Liver (tissue), 10 donors: ENCODE measurements at places on chromosomes 2 and 18.

GRCh38 chr18:70415823-70416488 is 127.1 kb downstream of the SOCS6 start:
- no peak for DNase-seq

GRCh38 chr2:46179037-46179621 is 118.1 kb upstream of the EPAS1 start:
- no peak for DNase-seq

GRCh38 chr2:209913786-209914345 is 88.6 kb upstream of the RPE start:
- DNase-seq, result no peak

DNA sequence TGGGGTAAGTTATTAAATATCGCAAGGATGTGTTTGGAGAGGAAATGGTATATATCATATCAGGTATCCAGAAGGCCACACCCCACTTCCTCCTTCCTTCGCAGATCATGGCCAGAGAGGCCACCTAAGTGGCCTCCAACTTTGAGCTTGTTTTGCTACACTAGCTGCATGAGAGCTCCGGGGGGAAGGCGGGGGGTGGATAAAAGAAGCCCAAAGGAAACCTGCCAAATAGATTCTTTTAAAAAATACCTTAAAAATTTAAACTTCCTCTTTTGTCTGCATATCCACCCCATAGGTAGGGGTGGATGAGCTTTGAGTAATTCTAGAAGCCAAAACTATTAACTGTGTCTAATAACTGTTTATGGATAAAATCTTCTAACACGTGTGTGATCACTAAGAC is 5.7 kb upstream of the TTR start:
- DNase-seq, result no peak

- no peak for DNase-seq
Measured at GRCh38 chr2:64405581-64406406, 48.2 kb upstream of the LGALSL start.

- no peak for DNase-seq
Measured at GRCh38 chr2:10382354-10383061, 65.6 kb downstream of the ODC1 start.

GRCh38 chr2:113127646-113128570 is 510 bp downstream of the IL1RN start:
- no peak for DNase-seq

DNA sequence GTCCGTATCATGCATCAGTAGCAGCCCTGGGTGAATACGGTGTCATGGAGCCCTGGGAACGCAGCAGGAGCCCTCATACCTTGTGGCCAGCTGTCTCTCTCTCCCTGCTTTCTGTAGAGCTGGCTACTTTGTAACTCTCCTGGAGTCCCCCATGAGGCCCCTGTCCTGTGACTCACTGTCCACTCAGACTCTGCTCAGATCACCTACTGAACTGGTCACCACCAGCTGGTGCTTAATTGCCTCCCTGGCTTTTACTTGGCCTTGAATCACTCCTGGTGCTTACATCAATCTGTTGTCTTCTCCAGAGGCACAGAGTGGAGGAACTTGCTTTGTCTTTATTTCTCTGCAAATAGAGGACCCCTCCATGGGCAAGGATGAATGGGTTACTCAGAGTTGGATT is 172.7 kb downstream of the HRH4 start:
- no peak for DNase-seq

DNA sequence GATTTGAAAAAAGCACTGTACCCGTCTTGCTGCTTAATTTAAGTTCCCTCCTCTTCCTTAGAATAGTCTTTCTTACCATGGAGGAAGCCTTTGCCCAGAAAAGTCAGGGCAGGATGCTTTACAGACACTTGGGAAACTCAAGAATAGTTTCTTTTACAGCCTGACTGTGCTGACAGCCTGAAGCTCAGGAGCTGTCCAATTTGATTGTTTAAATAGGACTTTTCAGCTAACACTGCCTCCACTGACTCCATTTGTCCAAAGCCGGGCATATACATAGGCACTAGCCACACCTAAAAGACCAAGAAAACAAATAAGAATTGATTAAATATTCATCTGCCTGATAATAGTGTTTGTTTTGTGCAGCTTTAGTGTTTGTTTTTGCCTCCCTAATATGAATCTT is 110.9 kb upstream of the L3MBTL4 start:
- DNase-seq, result no peak

- DNase-seq, result no peak
Measured at GRCh38 chr18:45765796-45766195, 41.8 kb downstream of the SLC14A1 start.

- DNase-seq, result peak; percentile 82
Measured at GRCh38 chr2:68362069-68362468, 3.0 kb upstream of the PLEK start.

- DNase-seq, result no peak
Measured at GRCh38 chr18:9861157-9861556, 24.6 kb upstream of the TXNDC2 start.

DNA sequence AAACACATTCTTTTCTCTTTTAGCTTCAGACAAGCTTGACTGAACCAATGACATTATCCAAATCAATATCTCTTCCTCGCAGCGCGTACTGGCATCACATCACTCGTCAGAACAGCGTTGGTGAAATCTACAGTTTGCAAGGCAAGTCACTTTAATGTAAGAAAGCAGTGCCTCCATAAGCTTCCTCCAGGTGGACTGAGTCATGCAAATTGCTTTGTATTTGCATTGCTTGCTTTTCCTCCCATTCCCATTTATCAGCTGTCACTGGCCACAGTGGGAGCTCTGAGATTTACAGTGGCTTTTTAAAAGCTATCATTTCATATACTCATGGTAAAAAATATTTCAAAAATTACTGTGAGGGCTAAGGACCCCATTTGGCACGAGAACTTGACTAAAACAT is 189.9 kb downstream of the CD226 start:
- no peak for DNase-seq

DNA sequence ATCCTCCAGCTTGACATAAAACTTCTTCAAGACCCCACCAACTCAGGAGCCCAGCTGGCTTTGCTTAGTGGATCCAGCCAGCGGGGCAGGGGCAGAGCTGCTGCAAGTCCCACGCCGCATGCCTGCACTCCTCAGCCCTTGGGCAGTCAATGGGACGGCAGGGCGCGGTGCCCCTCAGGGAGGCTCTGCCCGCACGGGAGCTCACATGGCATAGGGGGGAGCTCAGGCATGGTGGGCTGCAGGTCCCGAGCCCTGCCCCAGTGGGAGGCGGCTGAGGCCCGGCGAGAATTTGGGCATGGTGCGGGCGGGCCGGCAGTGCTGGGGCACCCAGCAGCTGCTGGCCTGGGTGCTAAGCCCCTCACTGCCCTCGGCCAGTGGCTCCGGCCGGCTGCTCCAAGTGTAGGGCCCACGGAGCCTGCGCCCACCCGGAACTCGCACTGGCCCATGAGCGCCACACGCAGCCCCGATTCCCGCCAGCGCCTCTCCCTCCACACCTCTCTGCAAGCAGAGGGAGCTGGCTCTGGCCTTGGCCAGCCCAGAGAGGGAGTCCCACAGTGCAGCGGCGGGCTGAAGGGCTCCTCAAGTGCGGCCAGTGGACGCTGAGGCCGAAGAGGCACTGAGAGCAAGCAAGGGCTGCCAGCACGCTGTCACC is 27.2 kb downstream of the IDH1 start:
- DNase-seq, result no peak

- DNase-seq, result no peak
Measured at GRCh38 chr2:118693287-118693822, 154.1 kb downstream of the EN1 start.

GRCh38 chr2:181904022-181904632 is 12.6 kb downstream of the ITPRID2 start:
- no peak for DNase-seq

- no peak for DNase-seq
Measured at GRCh38 chr18:13320096-13320495, 101.5 kb downstream of the LDLRAD4 start.

GRCh38 chr2:26523750-26524149 is 45.8 kb upstream of the OTOF start:
- no peak for DNase-seq

DNA sequence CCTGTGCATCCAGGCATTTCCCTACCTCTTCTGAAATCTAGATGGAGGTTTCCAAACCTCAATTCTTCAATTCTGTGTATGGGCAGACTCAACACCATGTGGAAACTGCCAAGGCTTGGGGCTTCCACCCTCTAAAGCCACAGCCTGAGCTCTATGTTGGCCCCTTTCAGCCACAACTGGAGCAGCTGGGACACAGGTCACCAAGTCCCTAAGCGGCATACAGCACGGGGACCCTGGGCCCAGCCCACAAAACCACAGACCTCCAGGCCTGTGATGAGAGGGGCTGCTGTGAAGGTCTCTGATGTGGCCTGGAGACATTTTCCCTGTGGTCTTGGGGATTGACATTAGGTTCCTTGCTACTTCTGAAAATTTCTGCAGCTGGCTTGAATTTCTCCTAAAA is 255.4 kb downstream of the TDRD15 start:
- DNase-seq, result no peak

- no peak for DNase-seq
Measured at GRCh38 chr2:28809927-28810326, 707 bp upstream of the SPDYA start.

GRCh38 chr2:230751062-230751461 is 38.4 kb downstream of the CAB39 start:
- no peak for DNase-seq

GRCh38 chr2:10557506-10558265 is 109.6 kb upstream of the ODC1 start:
- no peak for DNase-seq

DNA sequence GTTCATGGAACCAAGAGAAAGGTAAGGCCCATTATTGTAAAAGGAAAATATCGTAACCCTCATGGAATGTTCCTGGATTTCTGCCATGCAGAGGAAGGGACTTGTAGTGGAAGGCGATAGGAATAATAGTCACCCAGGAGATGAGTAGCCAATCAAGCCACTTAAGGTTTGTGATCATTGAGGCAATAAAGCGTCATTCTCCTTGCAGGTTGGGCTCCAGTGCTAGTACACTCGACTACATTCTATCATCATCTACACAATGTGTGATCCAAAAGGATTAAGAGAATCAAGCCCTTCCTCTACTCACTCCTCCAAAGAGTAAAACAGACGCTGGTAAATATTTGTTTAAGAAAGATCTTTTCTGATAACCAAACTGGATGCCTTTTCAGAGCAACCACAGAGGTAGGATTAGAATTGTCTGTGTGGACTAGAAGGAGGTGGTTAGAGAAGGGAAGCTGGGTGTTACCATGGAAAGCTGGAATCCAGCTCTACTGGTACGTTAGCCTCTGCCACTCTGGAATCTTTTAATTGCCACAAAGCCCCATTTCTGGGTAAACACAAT is 245.7 kb downstream of the IKZF2 start:
- DNase-seq, result no peak

GRCh38 chr2:226644399-226644865 is 155.2 kb downstream of the IRS1 start:
- DNase-seq, result no peak

DNA sequence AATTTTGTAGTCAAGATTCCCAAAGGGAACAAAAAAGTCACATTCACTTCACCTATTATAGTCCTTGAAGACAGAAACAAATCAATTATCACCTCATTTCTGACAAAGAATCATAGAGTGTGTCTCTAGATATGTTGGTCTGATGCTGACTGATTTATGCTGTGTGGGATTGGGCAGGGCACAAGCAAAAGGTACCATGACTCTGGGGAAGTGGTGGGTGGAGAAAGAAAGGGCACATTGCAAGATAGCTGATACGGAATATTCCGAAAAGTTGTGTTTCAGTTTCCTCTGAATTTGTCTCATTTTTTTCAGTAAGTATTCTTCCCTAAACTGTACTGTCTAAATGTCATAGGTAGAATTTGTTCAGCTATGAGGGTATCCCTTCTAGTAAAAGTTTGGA is 268.0 kb downstream of the MREG start:
- DNase-seq, result no peak

DNA sequence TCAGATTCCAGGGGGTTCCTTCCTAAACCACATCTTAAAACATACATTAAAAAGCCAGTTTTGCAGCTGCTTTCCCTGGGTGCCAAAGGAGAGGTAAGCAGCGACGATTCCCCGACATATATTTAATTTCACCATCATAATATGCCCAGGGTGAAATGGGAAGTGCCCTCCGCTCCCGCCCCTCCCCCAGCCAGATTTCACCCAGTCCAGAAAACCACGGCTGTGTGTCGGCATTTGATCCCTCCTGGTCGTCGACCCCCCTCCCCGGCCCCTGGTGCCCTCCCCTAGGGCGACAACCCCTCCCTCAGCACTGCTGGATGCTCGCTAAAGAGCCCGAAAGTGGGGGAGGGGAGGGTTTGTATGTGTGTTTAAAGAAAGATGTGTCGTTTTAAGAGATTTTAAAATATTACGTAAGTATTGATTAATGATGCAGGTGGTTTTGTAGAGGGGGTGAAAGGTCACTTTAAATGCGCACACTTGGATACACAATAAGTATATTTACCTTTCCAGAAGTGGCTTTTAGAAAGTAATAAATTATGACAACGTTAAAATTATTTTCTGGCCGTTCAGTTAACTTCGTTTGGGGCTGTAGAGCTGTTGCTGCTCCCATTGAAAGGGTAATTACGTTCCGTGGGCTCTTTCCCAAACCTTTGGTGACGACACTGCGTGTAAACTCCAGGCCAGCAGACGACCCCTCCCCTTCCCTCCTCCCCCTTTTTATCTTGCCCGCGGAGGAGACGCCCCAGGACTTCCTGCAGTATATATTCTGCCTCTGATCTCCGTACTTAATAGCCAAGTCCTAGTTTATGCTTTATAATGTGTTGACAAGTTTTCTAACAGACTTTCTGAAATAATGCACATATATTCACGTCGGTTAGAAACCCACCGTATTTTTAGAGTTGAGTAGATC is 3.4 kb upstream of the BCL11A start:
- DNase-seq, result no peak

- no peak for DNase-seq
Measured at GRCh38 chr18:9617006-9617542, 2.7 kb upstream of the PPP4R1 start.

DNA sequence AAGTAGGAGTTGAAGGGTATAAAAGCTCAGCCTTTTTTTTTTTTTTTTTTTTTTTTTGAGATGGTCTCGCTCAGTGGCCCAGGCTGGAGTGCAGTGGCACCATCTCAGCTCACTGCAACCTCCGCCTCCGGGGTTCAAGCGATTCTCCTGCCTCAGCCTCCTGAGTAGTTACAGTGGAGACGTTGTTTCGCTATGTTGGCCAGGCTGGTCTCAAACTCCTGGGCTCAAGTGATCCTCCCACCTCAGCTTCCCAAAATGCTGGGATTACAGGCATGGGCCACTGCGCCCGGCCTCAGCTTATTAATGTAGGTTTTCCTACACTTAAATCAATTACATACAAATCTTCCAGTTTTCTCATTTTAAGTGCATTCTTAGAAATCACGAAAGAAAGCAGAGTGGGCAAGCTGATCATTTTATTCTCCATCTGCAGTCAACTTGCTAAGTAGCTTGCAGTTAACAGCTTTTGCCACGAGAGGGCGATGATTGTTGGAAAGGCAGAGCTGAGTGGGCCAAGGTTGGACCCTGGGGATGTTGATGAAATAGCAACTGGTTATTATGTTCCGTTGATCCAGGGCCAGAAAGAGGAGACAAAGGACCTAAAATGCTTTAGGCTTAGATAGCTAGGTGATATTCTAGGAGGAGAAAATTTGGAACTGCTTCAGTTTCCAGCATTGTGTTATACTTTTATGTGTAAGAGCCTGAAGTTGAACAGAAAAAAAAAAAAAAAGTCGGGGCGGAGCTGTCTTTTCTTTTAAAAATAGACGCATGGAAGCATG is 234.4 kb upstream of the EPAS1 start:
- DNase-seq, result peak; percentile 64

- no peak for DNase-seq
Measured at GRCh38 chr2:239528146-239528545, 127.3 kb upstream of the HDAC4 start.

GRCh38 chr2:176493226-176493825 is 224.1 kb downstream of the MTX2 start:
- no peak for DNase-seq

- DNase-seq, result no peak
Measured at GRCh38 chr2:168457190-168457895, 1.3 kb downstream of the CERS6 start.
